Erythroblast (primary cell): ENCODE measurements at places on chromosomes 12 and 14.
A peak's percentile ranks its signal among the peaks of the same experiment; 100 is the strongest.

- no peak for DNase-seq
These were observed 8.9 kb downstream of the TOGARAM1 start for GRCh38 chr14:44970907-44971306.

DNA sequence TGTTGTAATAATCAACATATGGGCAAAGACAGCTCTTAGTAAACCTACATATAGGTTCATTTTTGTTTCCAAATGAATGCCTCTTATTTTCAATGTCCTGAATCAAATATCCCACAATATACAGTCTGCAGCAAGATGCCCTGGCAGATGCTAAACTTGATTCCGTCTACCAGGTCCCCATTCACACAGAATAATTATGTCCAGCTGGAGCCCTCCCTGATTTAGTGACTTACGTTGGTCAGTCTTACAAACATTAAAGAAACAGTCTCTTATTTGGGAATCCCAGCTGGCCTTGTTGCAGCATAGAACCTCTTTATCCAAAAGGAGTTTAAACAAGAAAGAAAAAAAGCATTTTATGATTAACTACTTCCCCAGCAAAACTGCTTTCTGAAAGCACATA, 82.7 kb upstream of the BMP4 start:
- DNase-seq, result no peak

DNA sequence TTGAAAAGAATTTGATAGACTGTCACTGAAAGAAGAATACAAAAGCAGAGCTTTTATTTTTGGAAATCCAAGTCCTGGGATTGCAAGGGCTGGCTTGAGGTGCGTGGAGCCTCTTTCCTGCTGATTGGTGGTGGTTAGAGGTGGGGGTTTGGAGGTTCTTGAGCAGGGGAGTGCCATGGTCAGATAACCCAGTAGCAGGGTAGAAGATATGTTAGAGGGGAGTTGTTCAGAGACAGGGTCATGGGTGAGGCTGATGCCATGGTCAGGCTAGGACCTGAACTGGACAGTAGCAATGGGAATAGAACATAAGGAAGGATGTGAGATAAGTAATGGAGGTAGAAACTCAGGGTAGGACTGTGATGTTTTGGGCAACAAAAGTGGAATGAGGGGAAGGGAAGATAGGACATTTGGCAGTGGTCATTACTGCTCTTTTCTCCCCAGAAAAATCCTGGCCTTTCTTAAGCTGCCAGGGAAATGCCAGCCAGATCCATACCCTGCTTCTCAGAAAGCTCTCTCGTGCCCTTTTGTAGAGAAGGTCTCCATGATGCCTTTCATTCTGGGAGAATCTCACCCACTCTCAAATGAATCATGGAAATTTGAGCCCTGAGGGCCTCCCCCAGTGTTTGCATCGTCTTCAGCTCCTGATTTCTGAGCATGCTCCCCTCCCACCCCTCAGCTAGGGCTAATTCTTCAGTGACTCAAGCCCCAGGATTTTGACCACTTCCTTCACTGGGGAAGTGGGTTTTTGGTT, 9.5 kb downstream of the EMP1 start:
- no peak for DNase-seq

GRCh38 chr14:90161129-90161528, 95.2 kb upstream of the PSMC1 start:
- no peak for DNase-seq

GRCh38 chr12:107241411-107241810, 148.1 kb upstream of the CRY1 start:
- no peak for DNase-seq

DNA sequence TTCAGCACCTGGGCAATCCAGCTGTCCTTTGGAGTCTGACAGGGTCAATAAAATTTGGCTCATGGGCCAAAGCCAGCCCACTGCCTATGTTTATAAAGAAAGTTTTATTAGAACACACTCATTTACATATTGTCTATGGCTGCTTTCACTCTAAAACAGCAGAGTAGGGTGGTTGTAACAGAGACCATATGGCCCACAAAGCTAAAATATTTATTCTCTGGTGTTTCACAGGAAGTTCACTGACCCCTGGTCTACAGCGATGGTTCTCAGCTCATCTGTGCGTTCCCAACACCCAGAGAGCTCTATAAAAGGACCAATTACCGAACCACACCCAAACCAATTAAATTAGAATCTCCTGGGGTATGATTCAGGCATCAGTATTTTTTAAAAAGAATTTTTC, 37.7 kb upstream of the RTRAF start:
- no peak for DNase-seq

- DNase-seq, result no peak
These were observed 214.1 kb downstream of the DUSP6 start for GRCh38 chr12:89138048-89138852.

GRCh38 chr14:32304296-32304695, 24.8 kb upstream of the AKAP6 start:
- no peak for DNase-seq

- DNase-seq, result peak; percentile 29
These were observed 63.0 kb downstream of the GNS start for GRCh38 chr12:64696080-64696741.

- no peak for DNase-seq
These were observed 35.3 kb downstream of the KICS2 start for GRCh38 chr12:64186789-64187188.

GRCh38 chr12:52649066-52649465, 2.9 kb downstream of the KRT2 start:
- DNase-seq, result no peak

DNA sequence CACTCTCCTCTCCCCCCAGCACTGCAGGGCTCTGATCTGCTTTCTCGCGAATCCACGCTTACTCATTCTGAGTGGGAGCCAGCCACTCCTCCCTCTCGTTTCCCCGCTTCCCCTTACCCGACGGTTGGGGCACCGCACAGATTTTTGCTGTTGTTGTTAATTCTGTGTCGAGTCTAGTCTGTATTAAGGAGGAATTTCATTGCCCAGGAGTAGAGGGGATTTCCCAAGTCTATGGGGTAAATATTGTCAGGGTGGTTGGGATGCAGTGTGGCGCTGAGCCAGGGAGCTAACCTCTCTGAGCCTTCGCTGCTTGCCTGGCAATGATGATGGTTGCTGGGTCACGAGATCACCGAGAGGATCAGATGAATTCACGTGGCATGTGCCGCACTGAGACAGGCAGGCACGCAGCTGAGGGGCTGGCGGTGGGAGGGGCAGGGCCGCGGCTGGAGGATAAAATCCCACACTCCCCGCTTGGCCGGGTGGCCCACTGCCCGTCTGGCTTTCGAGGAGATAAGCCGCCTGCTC, 18.5 kb downstream of the NCOR2 start:
- DNase-seq, result peak; percentile 36

DNA sequence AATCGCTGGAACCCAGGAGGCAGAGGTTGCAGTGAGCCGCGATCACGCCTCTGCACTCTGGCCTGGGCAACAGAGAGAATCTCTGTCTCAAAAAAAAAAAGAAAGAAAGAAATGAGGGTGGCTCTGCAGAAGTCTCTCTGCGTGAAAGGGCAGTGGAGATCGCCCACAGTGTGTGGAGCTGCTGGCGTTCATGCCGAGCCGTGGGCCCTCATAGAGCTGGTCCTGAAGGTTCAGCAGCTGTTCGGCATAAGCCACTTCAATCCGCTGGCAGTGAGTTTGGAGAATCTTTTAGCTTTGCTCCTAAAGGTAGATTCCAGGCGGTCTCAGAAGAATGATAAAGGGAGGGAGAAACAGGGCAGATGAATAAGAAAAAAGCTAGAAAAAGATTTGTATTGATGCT, 36.7 kb upstream of the ATP2A2 start:
- DNase-seq, result no peak

DNA sequence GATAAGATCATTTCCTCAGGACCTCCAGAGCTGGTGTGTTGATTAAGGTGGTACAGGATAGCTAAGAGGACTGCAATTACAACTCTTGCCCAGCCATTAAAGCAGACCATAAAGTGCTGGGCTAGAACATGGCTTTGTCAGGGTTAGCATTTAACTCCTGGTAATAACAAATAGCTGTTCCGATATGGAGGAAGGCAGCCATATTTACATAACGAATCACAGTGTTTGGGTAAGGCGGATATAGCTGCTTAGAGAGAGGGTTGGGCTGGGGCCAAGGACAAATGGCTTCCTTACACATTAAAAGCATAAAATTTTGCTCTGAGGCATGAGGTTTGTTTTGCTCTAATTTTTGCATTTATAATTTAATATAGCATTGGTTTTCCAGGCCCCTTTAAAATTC, 297.7 kb upstream of the DDHD1 start:
- no peak for DNase-seq

GRCh38 chr14:100980823-100981222, 77.3 kb upstream of the RTL1 start:
- DNase-seq, result no peak
